ENCODE measurements at places on chromosomes 2 and 18. TPM values are rescaled to one million over a fixed set of nuclear protein-coding genes. Genes with fewer than 3 reads are reported as not detected.

FTCDNL1 gene
- total RNA-seq, result 0.16 TPM

SRD5A2 gene
- total RNA-seq, result not detected

CREG2 gene
- total RNA-seq, result 0.65 TPM

IL1R1 gene
- 5.3 TPM for total RNA-seq

ANKRD29 gene
- 4.9 TPM for total RNA-seq

TMEM185B gene
- 29.1 TPM for total RNA-seq

SCN1A gene
- not detected for total RNA-seq

PROKR1 gene
- not detected for total RNA-seq

MSGN1 gene
- total RNA-seq, result not detected

POTEJ gene
- 0.16 TPM for total RNA-seq

PLCD4 gene
- 0.32 TPM for total RNA-seq

SERPINB4 gene
- total RNA-seq, result not detected

ALK gene
- total RNA-seq, result not detected

CFAP65 gene
- total RNA-seq, result not detected

DYNAP gene
- not detected for total RNA-seq

DHRS9 gene
- 0.13 TPM for total RNA-seq

LRRTM1 gene
- total RNA-seq, result not detected

TEKT4 gene
- total RNA-seq, result not detected

PRLH gene
- total RNA-seq, result not detected

ME2 gene
- total RNA-seq, result 55.8 TPM

TCF23 gene
- not detected for total RNA-seq

RAMP1 gene
- total RNA-seq, result 0.25 TPM

PLEKHH2 gene
- under 0.01 TPM for total RNA-seq

SLC9A2 gene
- total RNA-seq, result under 0.01 TPM

PDCD1 gene
- total RNA-seq, result not detected

UGT1A3 gene
- not detected for total RNA-seq
